ENCODE measurements at places on chromosomes 6 and 20.

DNA sequence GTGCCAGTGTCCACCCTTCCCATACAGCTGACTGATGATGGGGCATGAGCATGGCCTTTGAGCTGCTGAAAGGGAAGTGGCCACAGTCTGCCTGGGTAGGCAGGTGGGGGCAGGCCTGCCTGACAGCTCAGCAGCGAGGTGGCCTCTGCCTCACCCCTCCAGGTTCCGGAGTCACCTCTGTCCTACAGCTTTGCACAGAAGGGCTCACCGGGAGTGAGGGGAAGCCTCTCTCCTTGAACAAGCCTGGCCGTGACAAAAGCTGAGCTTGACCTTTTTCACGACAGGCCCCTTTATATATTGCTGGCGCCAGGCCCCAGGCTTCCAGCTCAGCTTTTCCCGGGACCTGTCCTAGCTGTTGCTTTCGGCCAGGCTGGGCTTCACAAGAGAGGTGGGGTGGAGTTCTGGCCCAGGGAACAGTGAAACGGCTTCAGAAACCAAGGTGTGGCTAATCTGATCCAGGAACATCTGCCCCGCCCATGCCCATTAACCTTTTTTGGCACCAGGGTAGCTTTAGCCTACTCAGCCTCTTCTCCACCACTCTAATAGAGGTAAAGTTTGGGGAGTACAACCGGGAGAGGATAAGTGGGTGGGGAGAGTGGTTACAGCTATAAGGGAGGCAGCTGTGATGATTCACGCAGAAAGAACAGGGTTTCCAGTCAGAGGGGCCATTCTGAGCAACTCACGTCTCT is 42.9 kb downstream of the C6orf132 start:
- no peak for DNase-seq

DNA sequence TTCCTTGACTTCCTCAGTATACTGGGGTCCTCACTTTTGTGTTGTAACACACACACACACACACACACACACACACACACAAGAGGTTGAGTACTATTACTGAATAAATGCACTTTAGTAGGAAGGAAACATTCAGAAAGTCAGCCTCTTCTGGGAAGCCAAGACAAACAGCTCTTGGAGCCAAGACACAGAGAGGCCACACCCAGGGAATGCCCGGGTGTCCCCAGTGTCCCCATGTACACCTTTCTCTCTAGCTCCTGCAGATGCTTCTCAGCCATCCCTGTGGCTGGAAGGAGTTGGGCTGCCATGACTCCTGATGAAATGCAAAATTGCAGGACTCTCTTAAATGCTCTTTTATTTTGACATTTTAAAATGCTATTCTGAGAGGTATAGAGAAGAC is 70.5 kb downstream of the PPP1R14C start:
- DNase-seq, result no peak

DNA sequence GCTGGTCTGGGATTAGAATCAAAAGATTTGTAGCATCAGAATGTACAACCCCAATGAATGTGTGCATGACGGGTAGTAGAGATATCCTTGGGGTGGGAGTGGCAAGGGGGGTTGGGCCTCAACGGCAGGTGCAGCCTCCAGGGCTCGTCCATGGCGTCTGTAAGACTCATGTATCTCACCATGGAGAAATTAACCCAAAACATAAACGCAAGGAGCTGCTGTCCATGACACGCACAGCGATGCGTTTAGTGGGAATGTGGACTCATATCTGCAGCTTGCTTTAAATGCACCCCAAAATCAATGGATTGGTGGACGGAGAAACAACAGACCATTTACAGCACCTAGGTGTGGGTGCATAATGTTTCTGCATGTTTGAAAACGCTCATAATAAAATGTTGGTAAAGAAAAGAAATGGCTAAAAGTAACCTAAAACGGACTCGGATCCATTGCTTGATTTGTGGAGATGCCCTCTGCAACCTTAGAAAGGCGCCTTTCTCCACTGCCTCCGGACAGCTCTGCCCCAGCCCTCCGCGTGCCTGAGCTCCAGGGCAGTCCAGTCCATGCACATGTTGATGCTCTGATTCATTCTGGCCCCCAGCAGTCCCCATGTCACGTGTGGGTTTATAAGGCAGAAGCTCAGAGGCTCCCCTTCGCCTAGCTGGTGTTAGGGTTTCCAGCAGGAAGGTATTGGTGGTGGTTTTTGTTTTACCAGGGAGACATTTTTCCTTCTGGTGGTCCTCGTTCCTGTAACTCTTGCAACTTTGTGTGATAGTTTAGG is 24.5 kb downstream of the PYGB start:
- DNase-seq, result no peak

DNA sequence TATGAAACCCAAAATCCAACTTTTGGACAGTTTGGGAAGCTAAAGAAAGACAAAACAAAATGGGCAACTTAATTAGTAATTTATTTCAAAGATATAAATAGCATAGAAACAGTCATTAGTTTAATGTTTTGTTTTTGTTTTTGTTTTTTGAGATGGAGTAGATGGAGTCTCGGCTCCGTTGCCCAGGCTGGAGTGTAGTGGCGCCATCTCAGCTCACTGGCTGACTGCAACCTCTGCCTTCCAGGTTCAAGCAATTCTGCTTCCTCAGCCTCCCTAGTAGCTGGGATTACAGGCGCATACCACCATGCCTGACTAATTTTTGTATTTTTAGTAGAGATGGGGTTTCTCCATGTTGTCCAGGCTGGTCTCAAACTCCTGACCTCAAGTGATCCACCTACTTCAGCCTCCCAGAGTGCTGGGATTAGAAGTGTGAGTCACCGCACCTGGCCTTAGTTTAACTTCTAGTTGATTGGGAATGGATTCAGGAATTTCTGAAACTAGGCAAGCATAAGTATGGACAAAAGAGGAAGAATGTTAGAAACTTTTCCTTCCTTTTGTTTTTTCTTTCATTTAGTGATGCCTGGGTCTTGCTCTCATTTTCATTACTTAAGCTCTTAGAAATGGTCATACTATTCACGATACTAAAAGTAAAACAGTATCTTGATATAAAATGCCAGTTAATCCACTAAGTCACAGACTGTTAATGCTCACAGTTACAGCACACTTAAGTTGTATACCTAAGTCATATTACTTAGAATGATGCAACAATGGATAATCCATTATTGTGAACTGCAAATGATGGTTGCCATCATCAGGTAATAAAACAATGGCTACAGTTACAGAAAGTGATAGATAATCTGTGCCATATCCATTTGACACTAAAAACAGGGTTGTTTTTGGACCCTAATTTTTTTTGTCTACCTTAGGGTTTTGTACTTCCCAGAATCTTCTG is 8.2 kb downstream of the SENP6 start:
- DNase-seq, result no peak

DNA sequence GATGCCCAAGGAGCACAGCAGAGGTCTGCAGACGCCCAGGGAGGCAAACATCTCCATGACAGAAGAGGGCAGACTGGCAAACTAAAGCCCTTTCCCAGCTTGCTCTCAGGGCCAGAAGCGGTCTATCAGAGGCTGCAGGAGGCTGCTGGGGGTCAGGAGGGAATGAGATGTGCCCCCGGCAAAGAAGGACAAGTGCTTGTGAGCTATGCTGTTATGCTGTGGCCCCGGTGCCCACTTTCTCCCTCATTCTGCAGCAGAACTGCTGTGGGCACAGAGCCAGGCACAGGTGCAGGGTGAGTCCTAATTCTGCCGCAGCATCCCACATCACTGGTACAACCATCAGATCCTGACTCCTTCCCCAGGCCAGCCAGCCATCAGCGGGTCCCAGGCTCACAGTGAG is 46.4 kb downstream of the LRFN2 start:
- no peak for DNase-seq

GRCh38 chr20:54173653-54174456 is at the start of gene CYP24A1:
TSS of gene CYP24A1 (minus strand) at chr20:54173986. CDS start at chr20:54173579, 407 bp downstream.
- no peak for DNase-seq

DNA sequence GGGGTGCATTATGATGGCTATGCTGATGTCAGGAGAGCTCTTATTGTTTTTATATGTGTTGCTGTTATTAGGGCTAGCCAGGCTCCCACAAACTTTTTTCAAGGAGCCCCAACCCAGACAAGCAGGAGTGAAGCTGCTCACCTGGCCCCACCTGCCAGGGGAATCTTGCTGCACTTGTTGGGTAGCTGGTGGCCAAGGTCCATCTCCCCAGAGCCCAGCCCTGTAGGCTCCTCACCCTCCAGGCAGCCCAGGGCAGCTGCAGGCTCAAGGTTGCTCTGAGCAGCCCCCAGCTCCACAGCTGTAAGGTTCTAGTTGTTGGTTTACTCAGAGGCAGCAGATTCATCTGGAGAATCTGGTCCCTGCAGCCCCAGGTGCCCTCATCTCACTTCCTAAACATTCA is 46.8 kb upstream of the SIRPA start:
- no peak for DNase-seq

DNA sequence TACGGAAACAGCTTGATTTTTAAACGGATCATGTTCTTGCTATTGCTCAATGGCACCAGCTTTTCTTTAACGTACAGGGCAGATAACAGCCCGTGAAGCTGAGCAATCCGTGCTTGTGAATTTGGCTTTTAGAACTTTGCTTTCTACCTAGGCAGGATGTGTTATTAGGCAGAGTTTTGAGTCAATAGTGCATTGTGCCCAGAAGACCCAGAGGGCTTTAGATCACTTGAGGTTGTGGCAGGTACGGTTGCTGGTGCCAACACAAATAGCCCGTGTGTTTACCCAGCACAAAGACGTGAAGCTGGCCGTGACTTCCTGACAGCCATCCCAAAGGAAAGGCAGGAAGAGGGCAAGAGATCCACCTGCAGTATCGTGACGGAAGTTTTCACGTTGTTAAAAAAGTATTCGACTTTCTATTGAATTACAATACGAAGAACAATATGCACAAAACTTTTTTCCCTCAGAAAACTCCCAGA is 117.4 kb upstream of the FRMD1 start:
- no peak for DNase-seq

GRCh38 chr6:116512111-116512559 is 696 bp downstream of the CALHM5 start:
- DNase-seq, result no peak

GRCh38 chr6:35920793-35921732 is at the start of gene SRPK1:
TSS of gene SRPK1 (minus strand) at chr6:35921098. CDS start at chr6:35921056, 42 bp downstream.
- peak; percentile 76 for DNase-seq

DNA sequence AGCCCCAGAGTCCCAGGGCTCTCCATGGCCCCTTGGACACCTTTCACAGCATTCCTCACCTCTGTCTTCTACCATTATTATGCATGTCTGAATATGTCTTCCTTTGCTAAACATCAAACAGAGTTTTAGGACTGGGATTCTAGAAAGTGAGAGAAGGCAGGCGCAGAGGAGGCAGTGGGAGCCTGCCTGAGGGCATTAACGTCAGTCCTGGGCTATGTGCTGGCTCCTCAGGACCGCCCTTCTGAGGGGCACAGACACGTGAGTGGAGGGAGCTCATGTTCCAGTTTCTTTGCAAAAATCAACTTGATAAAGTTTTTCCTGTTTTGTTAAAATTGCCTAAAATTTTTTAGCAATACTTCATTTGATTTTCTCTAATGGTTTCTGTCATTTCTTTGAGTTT is 38.0 kb downstream of the C6orf15 start:
- DNase-seq, result no peak

DNA sequence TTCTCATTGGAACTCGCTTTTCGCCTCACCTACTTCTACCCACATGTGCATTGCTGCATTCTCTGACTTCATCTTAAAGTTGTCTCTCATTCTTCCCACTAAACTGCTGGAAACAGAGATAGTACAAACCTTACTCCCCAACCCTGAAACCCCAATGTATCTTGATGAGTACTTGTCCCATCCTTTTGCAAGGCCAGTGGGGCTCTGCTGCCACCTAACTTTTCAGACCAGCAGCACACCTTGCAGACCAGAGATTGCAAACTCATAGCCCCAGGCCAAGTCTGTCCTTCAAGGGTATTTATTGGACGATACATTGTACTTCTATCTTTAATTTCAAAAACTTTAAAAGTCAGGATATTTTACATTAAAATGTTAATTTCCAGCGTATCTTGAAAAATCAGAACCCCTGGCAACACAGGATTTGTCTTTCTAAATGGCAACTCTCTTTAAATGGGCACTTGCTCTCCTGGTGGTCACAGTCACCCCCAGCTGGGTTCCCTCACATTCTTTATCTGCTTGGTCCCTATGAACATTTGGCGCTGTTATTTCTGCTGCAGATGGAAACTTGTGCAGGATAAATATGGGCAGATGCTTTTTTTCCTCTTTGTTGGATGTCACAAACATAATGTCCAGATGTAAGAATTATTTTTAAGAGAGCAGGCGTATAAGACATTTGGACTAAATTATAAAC is 83.9 kb downstream of the SOD2 start:
- peak; percentile 31 for DNase-seq

DNA sequence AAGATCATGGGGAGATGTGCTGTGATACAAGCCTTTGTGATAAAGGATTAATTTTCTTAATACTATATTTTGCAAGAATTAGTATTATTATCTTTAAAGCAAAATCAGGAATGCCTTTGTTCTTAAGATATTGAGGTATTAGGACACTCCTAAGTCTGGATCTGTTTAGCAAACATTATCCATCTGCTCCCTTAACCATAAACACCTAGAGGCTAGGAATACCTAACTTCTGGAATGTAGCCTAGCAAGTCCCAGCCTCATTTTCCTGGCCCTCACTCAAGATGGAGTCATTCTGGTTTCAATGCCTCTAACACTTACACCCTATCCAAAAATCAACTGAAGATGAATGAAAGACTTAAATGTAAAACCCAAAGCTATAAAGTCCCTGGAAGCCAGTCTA is 106.3 kb upstream of the GJE1 start:
- DNase-seq, result no peak

GRCh38 chr6:154161689-154162088 is 122.6 kb downstream of the OPRM1 start:
- no peak for DNase-seq

GRCh38 chr6:105324386-105324950 is 78.4 kb downstream of the PREP start:
- no peak for DNase-seq

DNA sequence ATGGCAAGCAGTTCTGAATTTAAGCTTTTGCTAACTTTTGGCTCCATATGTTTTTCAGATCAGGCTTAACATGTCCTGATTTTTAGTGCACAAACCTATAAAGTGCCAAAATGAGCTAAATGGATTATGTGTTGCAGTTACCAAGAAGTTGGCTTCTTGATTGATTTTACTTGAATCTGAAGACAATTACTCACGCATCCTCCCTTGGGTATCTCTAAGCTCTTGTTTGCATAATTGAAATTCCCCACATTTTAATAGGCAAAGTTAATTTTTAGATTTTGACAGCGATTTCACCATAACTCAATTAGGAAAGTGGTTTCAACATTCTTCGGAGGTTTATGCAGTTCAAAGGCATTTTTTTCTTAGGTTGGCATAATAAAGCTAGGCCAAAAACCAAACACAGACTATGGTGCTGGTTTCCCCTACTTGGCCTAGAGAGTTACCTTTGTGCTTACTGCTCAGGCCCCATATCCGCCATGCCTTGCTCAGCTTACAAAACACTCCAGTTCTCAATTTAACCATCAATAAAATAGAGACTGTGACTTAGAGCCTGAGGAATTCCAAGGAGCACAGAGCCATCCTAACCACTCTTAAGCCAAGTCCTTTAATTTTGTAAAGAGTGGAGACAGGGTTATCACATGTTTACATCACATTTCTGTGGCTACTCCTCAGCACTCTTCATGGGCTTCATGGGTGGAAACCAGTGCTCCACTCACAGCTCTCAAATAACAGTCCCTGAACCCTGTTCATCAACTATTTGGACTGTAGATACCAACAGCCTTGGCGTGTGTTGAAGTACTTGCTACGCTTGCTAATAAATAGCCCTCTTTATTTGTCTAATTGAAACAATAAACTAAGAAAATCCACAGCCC is 32.1 kb downstream of the LAMA4 start:
- DNase-seq, result no peak

Data from iPS DF 6.9 (cell line).